Colonic mucosa (tissue), 4 donors: ENCODE measurements at places on chromosomes 4 and X. TPM values are rescaled to one million over a fixed set of nuclear protein-coding genes. Genes with fewer than 3 reads are reported as not detected.

DNA sequence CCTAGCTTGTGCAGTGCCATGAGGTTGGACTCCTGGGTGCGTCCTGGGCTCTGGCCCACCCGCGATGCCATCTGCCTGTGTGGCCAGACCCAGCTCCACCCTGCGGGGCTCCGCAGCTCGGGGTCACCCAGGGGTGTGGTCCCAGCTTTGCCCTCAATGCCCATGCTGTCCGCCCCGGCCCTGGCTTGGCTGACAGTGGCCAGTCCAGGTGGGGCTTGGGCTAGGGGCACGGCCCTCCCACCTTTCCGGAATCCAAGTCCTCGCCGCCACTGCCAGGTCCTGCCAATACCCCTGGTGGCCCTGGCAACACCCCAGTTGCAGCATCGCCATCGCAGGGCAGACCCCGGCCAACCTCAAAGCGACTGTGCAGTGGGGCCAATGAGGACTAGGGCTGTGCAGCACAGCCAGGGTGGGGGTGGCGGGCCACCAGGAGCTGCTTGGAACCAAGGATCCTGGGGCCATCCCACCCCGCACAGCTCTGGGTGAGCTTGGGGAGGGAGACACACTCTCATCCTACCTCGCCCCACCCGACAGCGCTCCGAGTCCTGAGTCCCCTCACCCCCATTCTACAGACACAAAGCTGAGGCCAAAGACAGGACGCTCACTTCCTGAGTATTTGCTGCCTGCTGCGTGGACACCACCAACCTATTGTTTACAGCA is 80.9 kb downstream of the ZNF718 start:
- DNase-seq, result no peak

The TEX13C gene
- total RNA-seq, result not detected

The IQCM gene
- 3.4 TPM for total RNA-seq

DNA sequence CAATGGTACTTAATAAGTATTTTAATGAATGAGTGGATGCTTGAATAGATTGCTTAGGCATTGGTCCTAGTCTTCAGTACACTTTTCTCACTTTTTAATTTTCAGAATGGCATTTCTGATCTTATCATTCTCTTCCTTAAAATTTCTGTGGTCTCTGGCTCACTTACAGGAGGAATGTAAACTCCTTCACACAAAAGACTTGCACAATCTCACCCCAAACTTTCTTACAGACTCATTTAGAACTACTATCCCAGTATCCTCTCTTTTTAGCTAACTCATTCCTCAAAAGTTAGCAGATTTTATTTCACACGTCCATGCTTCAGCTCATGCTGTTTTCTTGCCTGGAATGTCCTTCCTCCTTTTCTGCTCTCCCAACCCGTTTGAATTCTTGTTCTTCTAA is 350.1 kb downstream of the GRXCR1 start:
- no peak for DNase-seq
